Activated T-cell treated with anti-CD3 and anti-CD28 coated beads for 24 hours (primary cell): ENCODE measurements at places on chromosomes 11 and 22.
A peak's percentile ranks its signal among the peaks of the same experiment; 100 is the strongest.

- no peak for DNase-seq
Observed at GRCh38 chr11:96464700-96465307, 75.0 kb downstream of the JRKL start.

DNA sequence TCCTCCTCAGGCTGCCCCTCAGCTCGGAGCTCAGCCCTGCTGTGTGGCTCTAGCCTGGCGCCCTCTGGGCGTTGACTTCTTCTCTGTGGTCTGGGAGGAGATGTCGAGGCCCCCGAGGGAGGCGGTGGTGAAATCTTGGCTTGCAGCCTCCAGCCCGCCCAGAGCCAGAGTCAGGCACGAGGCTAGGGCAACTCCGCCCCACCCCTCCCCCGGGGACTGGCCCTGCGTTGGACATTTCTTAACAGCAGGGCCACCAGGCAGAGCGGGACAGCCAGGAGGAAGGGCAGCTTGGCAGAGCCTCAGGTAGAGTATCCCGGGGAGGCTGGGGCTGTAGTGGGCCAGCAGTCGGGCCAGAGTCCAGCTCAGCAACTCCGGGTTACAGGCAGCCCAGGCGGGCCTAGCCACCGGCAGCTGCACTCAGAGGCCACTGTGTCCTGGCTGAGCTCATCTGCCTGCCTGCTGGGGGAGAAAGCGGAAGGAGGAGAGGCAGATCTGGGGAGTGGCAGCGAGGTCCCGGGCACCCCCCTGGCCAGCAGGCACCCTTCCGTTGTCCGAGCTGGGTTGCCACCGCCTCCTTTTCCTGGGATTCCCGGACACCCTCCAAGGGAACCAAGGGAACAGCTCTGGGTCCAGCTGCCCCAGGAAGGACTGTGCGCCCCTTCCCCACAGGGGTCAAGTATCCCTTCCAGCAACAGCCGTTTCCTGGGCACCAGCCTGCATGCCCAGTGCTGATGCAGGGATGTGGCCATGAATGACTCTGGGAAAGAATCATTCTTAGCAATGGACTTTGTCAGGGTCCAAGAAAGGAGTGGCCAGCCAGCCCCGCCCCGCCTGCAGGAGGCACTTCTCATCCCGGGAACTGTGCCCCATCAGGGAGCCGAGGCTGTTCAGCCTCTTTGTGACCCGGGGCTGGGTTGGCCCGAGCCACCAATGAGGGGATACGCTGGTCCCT lies at the start of gene ALDH3B1:
ALDH3B1 (plus strand) TSS at position 238 of the 952 bp plus-strand sequence. CDS start 4,971 bp downstream, outside the sequence.
- no peak for DNase-seq

DNA sequence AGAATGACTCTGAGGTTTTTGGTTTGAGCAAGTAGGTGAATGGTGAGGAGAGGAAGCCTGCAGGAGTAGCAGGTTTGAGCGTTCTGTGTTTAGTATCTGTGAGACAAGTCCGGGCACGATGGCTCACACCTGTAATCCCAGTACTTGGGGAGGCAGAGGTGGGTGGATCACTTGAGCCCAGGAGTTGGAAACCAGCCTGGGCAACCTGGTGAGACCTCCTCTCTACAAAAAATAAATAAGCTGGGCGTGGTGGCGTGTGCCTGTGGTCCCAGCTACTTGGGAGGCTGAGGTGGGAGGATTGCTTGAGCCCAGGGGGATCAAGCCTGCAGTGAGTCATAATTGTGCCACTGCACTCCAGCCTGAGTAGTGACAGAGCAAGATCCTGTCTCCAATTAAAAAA lies 9.7 kb upstream of the CENATAC start:
- DNase-seq = no peak

- DNase-seq = no peak
Observed at GRCh38 chr11:7591107-7591894, 77.5 kb downstream of the PPFIBP2 start.

DNA sequence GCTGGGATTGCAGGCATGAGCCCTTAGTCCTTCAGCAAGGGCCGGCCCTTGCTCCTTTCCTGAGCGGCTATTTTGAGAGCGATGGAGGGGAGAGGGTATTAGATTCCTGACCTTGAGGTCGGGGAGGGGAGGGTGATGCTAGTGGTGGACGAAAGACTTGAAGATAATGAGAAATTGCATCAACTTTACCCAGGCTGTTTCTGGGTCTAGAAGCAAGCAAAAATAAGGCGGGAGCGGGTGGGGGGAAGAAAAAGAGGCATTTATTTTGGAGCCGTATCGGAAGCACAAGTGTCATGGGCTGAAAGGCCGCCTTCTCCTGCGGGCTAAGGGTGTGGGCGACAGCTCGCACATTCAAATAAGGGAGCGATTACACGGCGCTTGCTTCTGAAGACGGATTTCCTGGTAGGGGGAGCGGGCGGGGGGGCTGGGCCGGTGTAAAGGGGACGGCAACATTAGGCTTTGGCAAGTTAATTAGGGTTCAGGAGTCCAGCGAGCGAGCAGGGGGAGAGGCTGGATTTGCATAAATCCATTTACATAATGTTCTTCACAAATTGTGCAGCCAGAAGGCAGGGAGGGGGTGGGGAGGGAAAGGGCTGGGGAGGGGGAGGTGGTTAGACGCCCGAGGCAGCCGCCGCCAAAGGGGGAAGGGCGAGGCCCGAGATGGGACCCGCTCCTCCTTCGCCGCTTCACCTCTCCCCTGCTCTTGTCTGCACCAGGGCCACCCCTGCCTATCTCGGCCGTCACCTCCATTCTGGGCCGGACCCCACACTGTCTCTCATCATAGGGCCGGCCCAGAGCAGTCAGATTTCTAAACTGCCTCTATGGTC lies 245.9 kb downstream of the MIAT start:
- DNase-seq = no peak

GRCh38 chr22:46081036-46081830 lies 69.1 kb upstream of the PPARA start:
- DNase-seq = no peak

DNA sequence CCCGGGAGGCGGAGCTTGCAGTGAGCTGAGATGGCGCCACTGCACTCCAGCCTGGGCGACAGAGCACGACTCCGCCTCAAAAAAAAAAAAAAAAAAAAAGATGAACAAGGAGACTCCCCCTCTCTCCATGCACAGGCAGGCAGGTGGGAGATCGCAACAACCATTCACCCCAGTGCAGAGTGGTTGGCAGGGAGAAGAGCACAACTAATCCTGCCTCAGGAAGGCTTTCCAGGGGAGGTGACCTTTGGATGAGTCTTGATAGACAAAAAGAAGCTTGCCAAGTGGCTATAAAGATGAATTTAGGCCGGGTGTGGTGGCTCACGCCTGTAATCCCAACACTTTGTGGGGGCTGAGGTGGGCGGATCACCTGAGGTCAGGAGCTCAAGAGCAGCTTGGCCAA lies 30.0 kb downstream of the FLRT1 start:
- no peak for DNase-seq

DNA sequence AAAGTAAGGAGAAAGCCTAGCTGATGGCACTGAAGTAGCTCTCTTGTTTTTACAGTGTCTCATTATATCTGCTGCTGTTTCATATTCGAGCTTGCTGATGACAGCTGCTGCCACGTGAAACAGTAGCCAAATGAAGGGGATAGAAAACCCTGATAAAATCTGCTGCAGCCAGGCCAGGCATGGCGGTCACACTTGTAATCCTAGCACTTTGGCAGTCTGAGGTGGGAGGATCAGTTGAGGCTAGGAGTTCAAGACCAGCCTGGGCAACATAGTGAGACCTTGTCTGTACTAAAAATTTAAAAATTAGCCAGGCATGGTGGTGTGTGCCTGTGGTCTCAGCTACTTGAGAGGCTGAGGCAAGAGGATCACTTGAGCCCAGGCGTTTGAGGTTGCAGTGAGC lies 13.4 kb downstream of the IFT46 start:
- DNase-seq = no peak

GRCh38 chr11:110207123-110207522 lies 89.3 kb downstream of the RDX start:
- no peak for DNase-seq

- DNase-seq = no peak
Observed at GRCh38 chr11:3382613-3383285, 3.8 kb upstream of the ZNF195 start.

GRCh38 chr11:69040051-69040450 lies 8.7 kb upstream of the TPCN2 start:
- no peak for DNase-seq

GRCh38 chr11:57773026-57773598 lies 11.5 kb downstream of the CTNND1 start:
- no peak for DNase-seq

GRCh38 chr11:43868852-43869567 lies 11.6 kb upstream of the ALKBH3 start:
- DNase-seq = peak; percentile 36

GRCh38 chr11:79262221-79262620 lies 178.6 kb downstream of the TENM4 start:
- no peak for DNase-seq

DNA sequence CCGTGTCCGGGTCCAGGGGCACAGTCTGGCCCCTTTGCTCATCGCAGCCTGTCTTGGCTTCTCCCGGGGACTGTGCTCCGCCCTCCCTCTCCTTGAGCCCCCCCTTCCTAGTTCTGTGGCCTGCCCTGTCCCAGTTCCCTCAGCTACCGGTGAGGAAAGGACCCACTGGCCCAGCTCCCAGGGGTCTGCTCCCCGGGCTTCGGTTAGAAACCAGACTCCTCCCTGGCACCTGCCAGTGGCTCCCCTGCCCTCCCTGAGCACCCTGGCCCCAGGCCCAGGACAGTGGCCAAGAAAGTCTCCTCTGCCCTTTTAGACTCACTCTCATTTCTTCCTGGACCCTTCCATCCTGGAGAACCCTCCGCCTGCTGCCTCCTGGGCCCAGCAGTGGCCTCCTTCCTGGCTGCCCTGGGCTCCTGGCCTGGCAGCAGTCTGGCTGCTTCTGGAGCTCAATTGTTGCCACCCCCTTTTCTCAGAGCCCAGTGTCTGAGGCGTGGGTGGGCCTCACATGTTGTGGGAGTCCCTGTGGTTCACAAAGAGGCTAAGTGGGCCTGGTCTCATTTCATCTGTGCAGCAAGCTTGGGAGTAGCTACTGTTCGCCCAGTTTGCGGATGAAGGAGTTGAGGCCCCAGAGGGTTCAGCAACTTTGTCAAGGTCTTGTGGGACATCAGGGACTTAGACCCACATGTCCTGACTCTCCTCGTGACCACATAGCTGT lies 12.6 kb downstream of the PRDM11 start:
- no peak for DNase-seq

GRCh38 chr22:37659066-37659896 lies 758 bp downstream of the PDXP start:
- no peak for DNase-seq

GRCh38 chr11:34175284-34176019 lies 70.0 kb downstream of the NAT10 start:
- no peak for DNase-seq

DNA sequence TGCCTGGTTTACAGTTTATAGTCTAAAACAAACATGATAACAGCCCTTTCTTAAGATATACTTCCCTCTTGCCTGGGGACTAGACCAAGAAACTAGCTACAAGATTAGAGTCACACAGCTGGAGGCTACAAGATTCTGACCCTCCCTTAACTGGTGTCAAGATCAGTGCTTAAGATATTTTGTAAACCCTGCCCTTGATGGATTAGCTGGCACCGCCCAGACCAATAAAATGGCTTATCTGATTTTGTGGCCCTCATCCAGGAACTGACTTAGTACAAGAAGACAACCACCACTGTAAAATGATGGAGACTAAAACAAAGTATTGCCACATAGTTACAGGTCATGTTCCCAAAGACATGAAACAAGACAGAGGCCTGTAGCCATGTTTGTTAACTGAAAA lies 53.4 kb downstream of the FAM181B start:
- DNase-seq = no peak

DNA sequence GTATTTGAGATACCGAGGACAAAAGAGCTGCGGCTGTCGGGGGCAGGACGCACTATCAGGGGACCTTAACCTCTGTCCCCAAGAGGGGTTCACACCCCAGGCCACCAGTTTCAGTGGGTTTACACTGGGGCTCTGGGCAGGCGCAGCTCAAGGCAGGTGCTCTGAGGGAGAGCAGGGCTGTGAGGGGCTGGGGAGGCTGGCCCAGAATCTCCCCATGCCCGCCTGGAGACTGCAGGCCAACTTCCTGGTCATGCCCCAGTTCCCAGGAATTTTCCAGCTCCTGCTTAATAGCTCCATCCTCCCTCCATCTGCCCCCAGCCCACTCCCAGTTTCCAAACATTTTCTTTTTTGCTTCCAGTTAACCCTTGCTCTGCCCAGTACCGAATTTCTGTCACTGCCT lies 7.6 kb upstream of the PGA3 start:
- no peak for DNase-seq

- DNase-seq = no peak
Observed at GRCh38 chr11:119175493-119176077, 7.1 kb downstream of the NLRX1 start.

GRCh38 chr11:17371614-17372013 lies 16.8 kb downstream of the KCNJ11 start:
- no peak for DNase-seq

GRCh38 chr11:1158681-1159487 lies 1.1 kb downstream of the MUC5AC start:
- no peak for DNase-seq

- DNase-seq = no peak
Observed at GRCh38 chr11:95055283-95055897, 6.2 kb downstream of the KDM4F start.

DNA sequence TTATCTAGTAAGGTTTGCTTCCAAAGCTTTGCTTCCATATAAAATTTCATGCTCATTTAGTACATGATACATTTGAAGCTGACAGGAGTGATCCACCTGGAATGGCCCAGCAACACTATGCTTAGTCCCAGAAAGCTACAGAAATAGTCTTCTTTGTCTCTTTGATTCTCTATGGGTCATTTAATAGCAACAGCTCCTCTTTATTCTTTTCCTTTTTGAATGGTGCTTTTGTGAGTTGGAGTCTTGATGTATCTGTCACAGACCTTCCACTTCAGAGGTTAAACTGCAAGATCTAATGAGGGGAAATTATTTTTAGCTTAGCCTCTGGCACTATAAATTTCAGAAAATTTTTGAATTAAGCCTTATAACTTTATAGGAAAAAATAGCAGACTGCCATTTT lies 509.5 kb downstream of the KCNA4 start:
- no peak for DNase-seq

- no peak for DNase-seq
Observed at GRCh38 chr22:30531651-30532608, 14.6 kb downstream of the SEC14L6 start.

- DNase-seq = no peak
Observed at GRCh38 chr11:8035200-8035855, 45.7 kb upstream of the TUB start.

GRCh38 chr22:35186492-35186891 lies 70.8 kb upstream of the HMGXB4 start:
- no peak for DNase-seq

- no peak for DNase-seq
Observed at GRCh38 chr11:82384308-82384707, 349.4 kb downstream of the FAM181B start.

GRCh38 chr11:124839972-124840621 lies 25.1 kb upstream of the ROBO3 start:
- no peak for DNase-seq

GRCh38 chr11:44257338-44258189 lies 52.4 kb downstream of the ALX4 start:
- no peak for DNase-seq

DNA sequence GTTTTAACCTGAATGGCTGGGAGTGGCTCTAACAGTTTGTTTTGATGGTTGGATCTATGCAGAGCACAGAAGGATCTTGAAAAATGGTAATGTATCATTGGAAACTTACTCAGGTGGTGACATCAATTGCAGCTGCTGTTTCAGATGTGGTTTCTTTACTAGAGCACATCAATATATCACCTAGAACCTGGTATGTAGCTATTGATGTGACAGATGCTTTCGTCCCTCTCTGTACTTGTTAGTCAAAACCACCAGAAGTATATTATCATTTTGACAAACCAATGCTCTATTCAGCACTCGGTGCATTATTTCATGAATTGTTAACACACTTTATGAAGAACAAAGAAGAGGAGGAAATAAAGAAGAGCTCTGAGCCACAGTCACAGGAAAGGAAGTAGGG lies 26.6 kb upstream of the SCN3B start:
- DNase-seq = no peak
